Mesenteric fat pad (tissue), 1 donor: ENCODE measurements at places on chromosomes 13 and 19. TPM values are rescaled to one million over a fixed set of nuclear protein-coding genes. Genes with fewer than 3 reads are reported as not detected.

C19orf38 gene
- 4.4 TPM for total RNA-seq

ZNF85 gene
- total RNA-seq: 2.8 TPM

DNA sequence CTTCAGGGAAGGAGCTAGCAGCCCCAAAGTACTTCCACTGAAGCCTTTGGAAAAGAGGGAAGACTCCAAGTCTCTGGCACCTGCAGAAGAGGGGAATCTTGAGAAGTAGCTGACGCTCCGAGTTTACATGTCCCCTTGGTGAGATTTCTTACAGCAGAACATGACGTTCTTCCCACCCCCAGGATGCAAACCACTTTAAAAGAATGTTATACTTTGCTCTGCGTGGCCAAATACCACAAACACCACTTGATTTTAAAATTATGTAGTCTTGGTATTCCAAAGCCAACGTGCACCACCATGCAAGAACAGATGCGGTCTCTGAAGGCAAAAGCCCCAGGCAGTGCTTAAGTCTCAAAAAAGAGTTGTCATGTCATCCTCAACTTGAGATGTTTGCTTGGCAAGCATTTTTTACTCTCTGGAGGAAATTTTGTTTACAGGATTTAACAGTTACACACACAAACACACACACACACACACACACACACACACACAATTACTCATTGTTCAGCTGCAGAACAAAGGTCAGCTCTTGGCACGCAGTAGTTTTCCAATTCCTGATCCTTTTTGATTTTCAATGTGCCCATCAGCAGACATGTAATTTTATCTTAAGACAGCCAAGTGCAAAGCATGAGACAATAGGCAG lies 106.1 kb downstream of the RGCC start:
- no peak for DNase-seq

DNA sequence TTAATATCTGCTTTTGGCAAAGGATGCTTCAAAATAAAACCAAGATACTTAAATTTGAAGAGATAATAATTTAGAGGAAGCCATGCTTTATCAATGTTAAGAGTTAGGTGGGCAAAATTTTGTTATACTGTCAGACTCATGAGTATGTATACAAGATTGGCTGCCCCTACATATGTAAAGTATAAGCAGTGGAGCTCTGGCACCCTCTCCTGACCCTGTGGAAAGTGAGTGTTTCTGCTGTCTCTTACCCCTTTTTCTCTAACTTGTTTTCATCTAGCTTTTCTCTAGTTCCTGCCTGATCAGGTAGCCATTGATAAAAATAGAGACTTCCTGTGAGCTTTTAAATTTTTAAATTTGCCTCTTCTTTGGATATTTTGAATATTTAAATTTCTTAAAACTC lies 710.9 kb upstream of the SPRY2 start:
- no peak for DNase-seq

LRRC4B gene
- 1.6 TPM for total RNA-seq

GRCh38 chr19:37981785-37982475 lies 74.9 kb downstream of the SIPA1L3 start:
- no peak for DNase-seq

GRCh38 chr19:638906-639252 lies 800 bp upstream of the FGF22 start:
- no peak for DNase-seq

ZNF560 gene
- 0.16 TPM for total RNA-seq

DNA sequence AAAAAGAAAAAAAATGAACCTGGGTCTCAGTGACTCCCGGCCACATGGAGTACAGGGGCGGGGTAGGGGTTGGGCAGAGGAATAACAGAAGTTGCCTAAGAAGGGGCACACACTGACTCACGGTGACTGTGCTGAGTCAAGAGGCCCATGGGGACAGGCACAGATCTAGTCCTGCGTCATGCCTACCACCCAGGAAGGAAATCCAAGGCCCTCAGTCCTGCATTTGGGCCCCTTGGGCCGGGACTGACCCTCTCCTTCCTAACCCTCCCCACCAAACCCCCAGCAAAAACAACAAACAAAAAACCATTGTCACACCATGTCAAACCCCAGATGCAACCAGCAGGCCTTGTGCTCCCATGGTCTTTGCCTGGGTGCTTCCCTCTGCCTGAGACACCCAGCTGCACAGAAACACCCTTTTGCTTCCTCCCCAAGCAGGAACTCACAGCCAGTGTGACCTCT lies 9.6 kb upstream of the NOTCH3 start:
- no peak for DNase-seq

- no peak for DNase-seq
Measured at GRCh38 chr13:42696191-42696590, 85.2 kb upstream of the FAM216B start.

DNA sequence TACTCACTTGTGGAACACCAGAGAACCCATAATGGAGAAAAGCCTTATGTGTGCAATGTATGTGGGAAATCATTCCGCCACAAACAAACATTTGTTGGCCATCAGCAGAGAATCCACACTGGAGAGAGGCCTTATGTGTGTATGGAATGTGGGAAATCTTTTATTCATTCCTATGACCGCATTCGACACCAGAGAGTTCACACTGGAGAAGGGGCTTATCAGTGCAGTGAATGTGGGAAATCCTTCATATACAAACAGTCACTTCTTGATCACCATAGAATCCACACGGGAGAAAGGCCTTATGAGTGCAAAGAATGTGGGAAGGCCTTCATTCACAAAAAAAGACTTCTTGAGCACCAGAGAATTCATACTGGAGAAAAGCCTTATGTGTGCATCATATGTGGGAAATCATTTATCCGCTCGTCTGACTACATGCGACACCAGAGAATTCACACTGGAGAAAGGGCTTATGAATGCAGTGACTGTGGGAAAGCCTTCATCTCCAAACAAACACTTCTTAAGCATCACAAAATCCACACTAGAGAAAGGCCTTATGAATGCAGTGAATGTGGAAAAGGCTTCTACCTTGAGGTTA lies 10.9 kb downstream of the ZNF549 start:
- no peak for DNase-seq

- no peak for DNase-seq
Measured at GRCh38 chr13:86541461-86541860, 742.2 kb upstream of the SLITRK6 start.

DNA sequence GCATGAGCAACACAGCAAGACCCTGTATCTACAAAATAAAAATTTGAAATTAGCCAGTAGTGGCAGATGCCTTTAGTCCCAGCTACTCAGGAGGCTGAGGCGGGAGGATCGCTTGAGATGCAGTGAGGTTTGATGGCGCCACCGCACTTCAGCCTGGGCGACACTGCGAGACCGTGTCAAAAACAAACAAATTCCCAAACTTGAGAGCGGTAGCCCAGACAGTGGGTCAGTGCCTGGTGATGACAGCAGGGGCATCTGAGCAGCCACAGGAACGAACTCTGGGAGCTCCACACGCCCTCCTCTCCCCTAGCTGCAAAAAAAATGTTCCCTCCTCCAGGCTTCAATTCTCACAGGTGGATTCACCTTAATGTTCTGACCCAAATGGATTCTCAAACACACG lies 14.1 kb downstream of the ZNF490 start:
- DNase-seq: no peak

- no peak for DNase-seq
Measured at GRCh38 chr13:39600766-39601165, 2.2 kb downstream of the LHFPL6 start.

STOML3 gene
- not detected for total RNA-seq

LILRA6 gene
- 26.5 TPM for total RNA-seq

DNA sequence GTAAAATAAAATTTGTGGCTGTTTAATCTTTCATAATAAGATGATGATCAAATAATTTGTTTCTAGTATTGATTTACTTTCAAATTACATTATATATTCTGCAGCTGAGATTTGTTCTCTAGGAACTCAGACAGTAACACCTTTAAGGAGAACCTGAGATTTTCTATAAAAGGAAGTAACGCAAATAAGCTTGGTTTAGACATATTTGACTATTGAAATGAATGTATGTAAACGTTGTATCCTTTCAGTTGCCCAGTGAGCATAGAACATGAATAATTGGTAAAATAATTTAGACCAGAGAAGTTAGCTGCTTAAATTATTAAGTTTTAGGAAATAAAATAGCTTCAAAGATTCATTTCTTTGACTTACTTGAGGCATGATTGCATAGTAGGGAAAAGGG lies 3.1 kb downstream of the CDK8 start:
- DNase-seq: no peak
